GM20000 (cell line): ENCODE measurements at places on chromosomes 12 and 14.

DNA sequence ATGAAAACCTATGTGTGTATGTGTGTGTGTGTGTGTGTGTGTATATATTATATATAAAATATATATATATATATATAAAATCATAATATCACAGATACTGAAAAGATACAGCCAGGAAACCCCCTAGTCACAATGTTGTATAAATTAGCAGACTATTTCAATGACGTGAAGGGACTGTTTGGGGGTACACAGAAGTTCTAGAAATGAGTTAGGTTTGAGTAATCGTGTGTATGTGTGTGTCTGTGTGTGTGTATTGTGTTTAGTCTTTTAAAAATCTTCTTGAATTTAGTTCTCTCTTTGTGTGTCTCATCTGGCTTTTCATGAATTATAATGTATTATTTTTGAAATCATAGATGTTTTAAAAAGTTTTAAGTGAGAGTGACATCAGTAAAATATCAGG lies 21.9 kb downstream of the ADAM21 start:
- DNase-seq = peak; percentile 13

DNA sequence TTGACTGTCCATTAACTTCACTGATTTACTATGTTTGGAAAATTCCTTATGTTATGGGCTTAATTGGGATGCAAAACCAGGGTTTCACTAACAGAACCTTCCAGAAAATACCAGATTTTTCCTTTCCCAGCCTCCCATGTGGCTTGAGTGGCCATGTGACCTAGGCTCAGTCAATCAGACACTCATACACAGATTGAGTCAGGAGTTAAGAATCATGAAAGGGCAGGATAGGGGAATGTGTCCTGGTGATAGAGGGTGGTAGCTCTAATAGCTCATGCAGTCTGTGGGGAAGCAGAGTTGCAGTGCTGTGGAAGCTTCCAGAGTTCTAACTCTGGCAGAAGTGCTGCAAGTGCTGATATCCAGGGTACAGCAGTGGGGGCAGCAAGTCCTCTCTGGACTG lies 134.1 kb upstream of the IFNG-AS1 start:
- DNase-seq = no peak

DNA sequence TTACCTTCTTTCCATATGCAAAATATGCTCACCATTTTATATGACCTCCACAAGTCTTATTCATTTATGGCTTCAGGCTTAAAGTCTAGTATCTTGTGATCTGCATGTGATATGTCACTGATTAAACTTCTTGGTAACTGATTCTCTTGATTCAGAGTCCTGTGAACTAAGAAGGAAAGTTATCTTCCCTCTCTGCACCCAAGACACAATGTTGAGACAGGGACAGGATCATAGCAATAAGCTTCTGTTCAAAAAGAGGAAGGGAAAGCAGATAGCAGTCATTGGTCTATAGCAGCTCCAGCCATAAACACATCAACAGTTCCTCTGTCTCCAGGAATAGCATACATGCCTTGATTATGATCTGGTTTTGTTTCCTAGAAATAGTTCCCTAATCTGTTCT lies 103.1 kb downstream of the UNC79 start:
- peak; percentile 32 for DNase-seq

- peak; percentile 12 for DNase-seq
Measured at GRCh38 chr14:52840877-52841276, 49.5 kb upstream of the GNPNAT1 start.

GRCh38 chr14:55354500-55354899 lies 57.1 kb downstream of the ATG14 start:
- DNase-seq = peak; percentile 69

DNA sequence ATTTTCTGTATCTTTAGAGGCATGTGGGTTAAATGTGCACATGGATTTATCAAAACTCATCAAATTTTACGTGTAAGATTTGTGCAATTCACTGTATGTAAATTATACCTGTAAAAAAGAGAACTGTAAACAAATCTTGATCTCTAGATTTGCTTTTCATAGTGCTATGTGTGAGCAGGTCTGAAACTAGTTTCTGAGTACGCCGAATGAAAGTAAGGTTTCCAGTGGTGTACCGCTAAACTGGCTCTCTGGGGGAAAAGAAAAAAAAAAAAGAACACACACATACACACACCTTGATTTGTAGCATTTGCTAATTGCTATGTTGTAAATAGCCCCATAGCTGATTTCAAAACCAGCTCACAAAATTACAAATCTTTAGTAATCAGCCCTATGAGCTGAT lies 8.6 kb upstream of the SLC41A2 start:
- peak; percentile 36 for DNase-seq

DNA sequence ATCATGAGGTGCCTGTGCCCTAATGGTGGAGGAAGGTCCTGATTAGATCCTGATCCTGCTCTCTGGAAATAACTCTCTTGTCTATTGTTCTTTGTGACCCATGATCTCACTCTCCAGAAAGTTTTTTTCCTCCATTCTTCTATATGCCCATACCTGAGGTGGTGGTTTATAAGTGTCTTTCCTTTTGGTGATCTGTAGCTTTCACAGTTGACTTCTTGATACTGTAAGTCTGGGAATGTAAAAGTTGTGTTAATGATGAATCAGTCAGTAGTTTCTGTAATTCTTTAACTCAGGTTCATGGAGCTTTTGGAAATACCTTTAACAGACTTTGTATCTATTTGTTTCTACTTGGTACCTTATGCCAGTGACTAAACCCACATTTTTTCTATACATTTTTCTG lies 444.0 kb upstream of the FLRT2 start:
- DNase-seq = no peak

GRCh38 chr14:105685003-105685402 lies 158.6 kb downstream of the TMEM121 start:
- DNase-seq = no peak

DNA sequence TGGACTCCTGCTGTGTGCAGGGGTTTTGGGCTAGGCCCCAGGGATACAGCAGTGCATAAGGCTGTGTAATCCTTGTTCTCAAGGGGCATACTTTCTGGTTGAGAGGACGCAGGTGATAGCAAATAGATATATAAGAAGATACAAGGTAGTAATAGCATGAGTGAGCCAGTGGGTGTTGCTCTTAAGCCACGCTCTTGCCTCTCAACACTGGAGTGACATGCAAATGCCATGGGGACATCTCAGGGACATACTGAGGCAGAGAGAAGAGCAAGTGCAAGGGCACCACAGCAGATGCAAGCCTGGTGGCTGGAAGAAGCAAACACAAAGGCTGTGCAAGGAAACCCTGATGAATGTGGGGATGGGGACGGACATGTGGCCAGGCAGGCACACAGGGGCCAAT lies 223.3 kb downstream of the CHST11 start:
- peak; percentile 44 for DNase-seq

DNA sequence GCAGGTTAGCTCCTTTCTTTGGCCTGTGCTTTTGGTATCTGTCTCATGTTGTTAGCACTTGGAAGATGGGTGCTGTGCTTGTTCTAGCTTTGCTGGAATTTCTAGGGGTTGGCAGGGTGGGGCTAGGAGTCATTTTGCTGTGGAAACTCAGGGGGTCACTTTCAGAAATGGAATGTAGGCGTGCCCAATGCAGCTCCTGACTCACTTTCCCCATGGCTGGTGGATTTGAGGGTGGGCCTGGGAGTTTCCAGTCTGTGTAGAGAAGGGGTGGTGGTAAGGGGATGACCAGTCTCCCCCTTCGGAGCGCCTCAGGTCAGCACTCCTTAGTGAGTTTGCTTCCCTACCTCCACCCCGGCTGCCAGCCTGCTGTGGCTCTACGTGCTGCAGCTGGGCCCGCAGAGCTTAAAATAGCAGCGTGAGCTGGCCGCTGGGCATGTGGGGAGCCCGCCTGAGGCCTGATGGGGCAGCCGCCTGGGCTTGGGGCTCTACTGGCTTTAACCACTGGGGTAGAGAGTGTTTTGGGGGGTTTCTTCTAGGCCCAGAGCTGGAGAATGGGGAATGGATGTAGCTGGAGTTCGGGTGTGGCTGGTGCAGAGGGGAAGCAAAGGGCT lies 108.2 kb downstream of the TSPAN9 start:
- no peak for DNase-seq

DNA sequence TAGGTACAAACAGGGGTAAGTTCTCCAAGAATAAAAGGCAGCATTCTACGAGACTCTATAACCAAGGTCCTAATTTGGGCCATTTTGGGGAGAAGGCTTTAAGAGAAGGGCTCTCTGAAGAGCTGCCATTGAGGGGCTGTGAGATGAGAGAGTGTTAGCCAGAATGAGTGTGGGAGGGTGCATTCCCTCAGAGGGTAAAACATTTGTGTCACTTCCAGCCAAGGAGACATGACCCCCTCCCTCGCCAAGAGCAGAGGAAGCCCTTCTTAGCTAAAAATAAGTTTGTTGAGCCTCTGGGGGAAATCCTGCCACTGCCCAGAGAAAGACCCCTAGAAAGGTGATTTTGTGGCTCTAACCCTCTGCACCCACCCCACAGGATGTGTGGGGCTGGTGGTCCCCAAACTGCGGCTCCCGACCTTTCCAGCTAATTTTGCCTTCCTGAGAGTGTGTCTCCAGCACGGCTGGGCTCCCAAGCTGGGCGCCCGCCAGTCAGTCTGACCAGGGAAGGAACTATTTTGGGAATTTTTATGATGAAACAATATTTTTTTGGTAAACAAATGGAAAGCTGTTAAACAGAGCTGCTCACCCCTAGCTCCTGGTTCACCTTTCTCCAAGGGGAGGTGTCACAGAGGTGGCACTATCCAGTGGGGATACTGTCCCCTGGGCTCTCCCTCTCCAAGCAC lies 65.9 kb upstream of the JDP2 start:
- DNase-seq = no peak

- no peak for DNase-seq
Measured at GRCh38 chr12:25135531-25136154, 59.3 kb downstream of the DNAI7 start.

DNA sequence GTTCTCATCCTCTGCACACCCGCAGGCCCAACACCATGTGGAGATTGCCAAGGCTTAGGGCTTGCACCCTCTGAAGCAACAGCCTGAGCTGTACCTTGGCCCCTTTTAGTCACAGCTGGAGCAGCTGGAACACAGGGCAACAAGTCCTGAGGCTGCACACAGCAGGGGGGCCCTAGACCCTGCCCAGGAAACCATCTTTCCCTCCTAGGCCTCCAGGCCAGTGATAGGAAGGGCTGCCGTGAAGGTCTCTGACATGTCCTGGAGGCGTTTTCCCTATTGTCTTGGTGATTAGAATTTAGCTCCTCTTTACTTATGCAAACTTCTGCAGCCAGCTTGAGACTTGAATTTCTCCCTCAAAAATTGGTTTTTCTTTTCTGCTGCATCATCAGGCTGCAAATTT lies 373.5 kb upstream of the CLEC14A start:
- DNase-seq = no peak

DNA sequence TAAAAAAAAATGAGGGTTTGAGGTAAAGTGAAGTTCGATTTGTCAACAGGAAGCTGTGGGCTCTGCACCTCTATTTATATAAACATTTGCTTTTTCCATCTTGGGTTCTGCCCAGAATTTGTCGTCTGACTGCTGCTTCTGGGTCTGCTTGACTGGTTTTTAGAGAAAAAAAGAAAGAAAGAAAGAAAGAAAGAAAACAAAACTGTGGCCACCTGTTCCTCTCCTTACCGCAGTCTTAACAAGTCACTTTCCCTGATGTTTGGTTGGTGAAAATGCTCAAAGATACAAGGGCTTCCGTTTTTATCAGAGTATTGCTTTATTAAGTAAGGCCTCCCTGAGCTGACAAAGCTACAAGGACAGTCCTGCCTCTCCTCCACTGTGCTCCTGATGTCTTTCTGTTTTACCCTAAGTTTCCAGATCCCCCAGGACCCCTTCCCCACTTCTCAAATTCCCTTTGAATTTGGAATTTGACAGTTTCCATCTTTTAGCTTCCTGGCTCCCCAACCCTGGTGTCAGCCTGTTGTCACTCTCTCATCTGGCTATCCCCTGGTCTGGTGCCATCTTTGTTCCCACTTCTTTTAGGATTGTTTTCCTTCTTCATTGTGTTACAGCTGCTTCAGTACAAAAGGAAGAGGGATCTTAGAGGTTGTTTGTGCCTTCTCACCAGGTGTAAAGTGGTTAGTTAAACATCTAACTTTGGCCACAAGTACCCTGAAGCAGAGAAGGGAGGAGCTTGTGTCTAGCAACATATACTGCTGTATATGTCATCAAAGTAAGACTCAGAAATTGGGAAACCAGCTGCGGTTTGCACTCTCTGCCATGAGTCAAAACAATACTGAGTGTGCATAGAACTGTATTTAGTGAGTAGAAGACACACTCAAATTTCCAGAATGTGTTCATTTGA lies 18.0 kb downstream of the MFAP5 start:
- peak; percentile 56 for DNase-seq

DNA sequence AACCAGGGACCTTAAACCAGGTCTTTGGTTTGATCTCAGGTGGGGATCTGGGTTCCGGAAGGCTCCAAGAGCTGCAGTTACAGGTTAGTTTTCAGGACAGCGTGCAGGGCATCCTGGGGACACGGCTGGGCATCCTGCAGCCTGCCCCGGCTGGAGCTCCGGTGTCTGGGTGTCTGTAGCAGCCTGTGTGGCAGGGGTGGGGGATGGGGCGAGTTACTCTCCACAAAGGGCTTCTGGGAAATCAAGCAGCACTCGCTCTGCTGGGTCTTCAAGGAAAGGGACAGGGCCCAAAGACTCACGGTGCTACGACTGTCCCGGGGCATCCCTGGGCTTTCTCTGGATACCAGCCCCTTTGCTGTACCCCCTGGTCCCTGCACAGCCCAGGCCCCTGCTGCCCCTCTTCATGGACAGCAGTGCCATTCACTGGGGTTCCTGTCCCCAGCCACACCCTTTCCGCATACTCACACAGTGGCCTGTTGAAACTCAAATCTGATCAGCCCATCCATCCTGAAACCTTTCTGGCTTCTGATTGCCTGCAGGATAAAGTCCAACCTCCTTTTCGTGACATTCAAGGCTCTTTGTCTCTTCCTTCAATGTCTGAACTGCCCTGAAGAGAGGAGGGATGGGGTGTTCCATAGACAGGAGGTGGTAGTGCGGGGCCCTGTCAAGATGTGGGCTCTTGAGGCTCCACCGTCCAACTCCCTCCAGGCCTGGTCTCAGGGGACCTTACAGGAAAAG lies 22.2 kb upstream of the PPP1R13B start:
- no peak for DNase-seq

GRCh38 chr14:87161502-87161901 lies 831.5 kb downstream of the GALC start:
- no peak for DNase-seq

- no peak for DNase-seq
Measured at GRCh38 chr12:66206141-66206540, 17.1 kb downstream of the IRAK3 start.

DNA sequence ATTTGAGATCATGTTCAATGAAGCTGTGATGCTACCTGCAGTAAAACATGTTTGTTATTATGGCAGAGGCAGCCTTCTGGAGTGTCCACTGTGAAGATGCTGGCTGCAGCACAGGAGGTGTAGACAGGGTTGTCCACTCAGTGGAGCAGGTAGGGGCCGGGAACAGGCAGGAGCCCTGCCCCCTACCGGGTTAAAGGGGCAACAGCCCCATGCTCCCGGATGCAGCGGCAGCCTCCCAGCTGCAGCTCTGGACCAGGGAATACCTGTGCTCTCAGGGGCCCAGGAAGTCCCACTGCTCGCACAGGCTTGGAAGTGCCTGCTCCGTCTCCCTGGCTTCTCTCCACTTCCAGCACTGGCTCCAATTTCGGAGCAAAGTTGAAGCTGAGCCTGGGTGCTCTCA lies 401.6 kb downstream of the FOXG1 start:
- DNase-seq = no peak

GRCh38 chr12:2323532-2324255 lies 270.9 kb downstream of the CACNA1C start:
- DNase-seq = no peak

GRCh38 chr14:22412926-22413411 lies 176.1 kb downstream of the DAD1 start:
- no peak for DNase-seq
